ENCODE measurements at places on chromosomes 6 and 20.

GRCh38 chr6:127816643-127817042 lies 84.2 kb downstream of the THEMIS start:
- H3K36me3 ChIP-seq = no peaks in the 10 kb centered on the region
- no peak overlapping the region for H3K4me3 ChIP-seq
- no peak overlapping the region for H3K27ac ChIP-seq

DNA sequence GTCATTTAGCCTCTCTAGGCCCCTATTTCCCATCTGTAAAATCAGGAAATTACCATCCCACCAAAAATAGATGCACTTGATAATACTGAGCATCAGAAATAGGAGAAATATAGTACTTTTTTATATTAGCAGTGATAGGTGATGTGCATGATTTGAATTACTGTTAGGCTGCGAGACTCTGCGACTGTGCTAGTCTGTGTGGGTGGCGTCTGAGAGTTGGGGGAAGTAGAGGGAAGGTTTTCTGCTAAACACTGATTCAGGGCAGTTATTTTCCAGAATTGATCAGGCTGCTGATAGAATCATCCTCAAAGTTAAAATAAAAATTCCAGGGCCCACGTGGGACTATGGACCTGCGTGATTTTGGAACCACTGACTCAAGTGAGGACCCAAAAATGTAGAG lies 60.4 kb upstream of the ARMH2 start:
- H3K27ac ChIP-seq = no peak overlapping the region
- H3K4me3 ChIP-seq = no peak overlapping the region
- no peak for DNase-seq
- H3K36me3 ChIP-seq = no peaks in the 10 kb centered on the region
- peaks cover 6% of the 10 kb centered on the region for H3K4me1 ChIP-seq

GRCh38 chr6:1070085-1070521 lies 241.8 kb upstream of the FOXQ1 start:
- peak; percentile 48 for DNase-seq
- no peaks in the 10 kb centered on the region for H3K36me3 ChIP-seq
- peaks cover under 1% of the 10 kb centered on the region for H3K27me3 ChIP-seq
- H3K4me3 ChIP-seq = no peak overlapping the region

- no peaks in the 10 kb centered on the region for H3K27me3 ChIP-seq
- no peak overlapping the region for H3K4me3 ChIP-seq
- no peak overlapping the region for H3K27ac ChIP-seq
- peaks cover 3% of the 10 kb centered on the region for H3K36me3 ChIP-seq
- peaks cover 45% of the 10 kb centered on the region for H3K4me1 ChIP-seq
These were observed 31.1 kb upstream of the SLC35D3 start for GRCh38 chr6:136890986-136891385.

DNA sequence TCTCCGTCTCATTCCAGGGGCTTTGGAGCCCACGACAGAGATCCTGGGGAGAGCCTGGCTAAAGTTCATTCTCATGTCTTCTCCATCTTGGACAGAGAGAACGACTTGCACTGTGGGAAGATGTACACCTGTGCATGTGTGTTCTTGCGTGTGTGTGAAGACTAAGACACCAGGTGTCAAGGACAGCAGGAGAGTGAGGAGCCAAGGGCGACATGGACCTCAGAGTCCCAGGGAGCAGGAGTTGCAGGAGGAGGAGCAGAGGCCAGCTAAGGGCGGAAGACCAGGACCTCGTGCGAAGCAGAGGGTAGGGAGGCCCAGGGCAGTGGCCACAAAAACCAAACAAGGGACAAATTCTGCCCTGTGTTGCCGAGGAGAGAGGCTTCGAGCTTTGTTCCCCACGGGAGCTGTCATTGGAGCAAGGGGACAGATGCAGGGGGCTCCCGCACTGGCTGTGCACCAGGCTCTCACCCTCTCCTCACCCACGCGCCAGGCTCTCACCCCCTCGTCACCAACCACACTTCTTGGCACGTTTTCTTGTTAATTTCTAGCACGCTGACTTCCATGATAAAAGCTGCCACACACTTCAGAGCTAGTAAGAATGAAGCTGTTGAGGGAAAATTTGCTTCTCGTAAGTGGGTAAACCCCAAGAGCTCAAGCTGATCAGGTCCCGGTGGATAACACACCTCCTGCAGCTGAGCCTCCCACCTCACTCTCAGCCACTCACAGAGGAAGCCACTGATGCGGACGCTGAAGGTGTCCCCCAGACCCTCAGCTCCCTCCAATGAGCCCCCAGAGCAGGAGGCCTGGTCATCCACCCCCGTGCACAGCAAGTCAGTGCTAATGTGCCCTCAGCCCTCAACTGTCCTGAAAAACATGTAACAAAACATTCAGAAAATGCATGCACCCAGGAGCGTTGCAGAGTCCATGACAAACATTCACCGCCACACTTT lies 62.6 kb downstream of the DLL1 start:
- no peak overlapping the region for H3K27ac ChIP-seq
- H3K36me3 ChIP-seq = no peaks in the 10 kb centered on the region
- peaks cover 46% of the 10 kb centered on the region for H3K4me1 ChIP-seq

DNA sequence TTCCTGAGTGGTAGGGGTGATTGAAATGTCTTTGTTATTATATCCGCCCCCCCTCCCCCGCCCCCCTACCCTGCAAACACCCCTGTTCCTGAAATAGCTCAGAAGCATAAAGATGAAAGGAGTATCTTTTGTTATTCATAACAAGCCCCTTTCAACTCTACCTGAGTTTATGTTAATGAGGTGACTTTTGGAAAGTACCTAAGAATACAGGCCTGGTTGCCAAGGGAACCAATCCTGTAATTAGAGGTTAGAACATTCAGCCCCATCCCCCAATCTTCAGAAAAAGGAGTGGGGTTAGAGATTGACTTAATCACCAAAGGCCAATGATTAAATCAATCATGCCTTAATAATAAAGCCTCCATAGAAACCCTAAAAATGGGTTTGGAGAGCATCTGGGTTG lies 979.2 kb upstream of the GJE1 start:
- H3K4me1 ChIP-seq = peaks cover 4% of the 10 kb centered on the region
- H3K27ac ChIP-seq = no peak overlapping the region
- H3K36me3 ChIP-seq = no peaks in the 10 kb centered on the region
- no peaks in the 10 kb centered on the region for H3K27me3 ChIP-seq

DNA sequence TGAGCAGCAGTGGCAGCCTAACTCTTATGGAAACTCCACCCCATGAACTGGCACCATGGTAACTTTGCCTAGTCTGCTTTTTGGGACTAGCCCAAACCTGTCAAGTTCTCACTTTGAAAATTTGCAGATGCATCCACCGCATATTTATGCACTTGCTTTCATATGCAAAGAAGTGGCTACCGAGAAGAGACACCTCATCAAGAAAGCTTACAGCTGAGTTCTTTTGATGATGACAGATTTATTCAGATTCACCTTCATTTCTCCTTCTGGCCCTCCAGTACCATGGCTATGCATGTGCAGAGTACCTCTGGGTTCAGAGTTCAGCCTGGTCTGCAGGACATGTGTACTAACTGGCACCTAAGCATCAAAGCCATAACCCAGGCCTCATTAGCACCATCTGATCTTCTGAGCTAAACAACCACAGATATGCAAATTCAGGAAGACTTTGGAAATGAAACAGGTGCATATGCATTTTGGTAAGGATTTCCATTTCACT lies 154.3 kb upstream of the TENT5A start:
- H3K27me3 ChIP-seq = no peaks in the 10 kb centered on the region
- H3K36me3 ChIP-seq = peaks cover 2% of the 10 kb centered on the region
- H3K4me1 ChIP-seq = peaks cover under 1% of the 10 kb centered on the region
- no peak overlapping the region for H3K4me3 ChIP-seq

DNA sequence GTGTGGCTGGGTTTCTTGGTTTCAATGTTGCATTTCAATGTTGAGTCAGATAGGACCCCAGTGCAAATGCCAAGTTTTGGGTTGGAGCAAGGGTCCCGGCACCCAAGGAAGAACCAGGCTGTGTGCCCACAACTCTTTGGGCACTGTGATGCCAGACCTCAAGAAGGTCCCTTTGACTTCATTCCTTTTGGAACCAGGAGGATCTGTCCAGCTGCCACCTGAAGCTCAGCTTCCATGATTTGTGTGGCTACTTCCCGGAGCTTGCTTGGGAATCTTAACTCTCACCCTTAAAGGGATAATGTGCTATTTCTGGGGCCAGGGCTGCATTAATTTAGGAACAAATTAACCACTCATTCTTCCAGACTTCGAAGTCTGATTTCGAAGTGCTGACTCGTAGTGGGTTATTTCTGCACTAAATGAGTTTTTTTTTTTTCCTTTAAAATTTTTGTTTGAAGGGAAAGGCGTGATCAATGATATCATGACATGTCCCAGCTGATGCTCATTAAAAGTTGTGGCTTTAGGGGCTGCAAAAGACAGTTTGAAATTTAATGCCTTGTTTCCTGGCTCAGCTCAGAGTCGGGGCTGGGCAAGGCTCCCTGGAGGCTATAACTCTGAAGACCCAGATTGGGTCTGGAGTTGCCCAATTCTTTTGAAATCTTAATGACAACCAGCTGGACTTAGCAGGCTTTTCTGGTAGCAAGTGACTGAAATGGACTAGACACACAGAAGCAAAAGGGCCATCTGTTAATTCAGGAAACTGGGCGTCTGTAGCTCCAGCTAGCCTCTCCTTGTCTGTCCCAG lies 24.0 kb upstream of the PHACTR3 start:
- H3K36me3 ChIP-seq = no peaks in the 10 kb centered on the region
- no peak for DNase-seq
- H3K27ac ChIP-seq = no peak overlapping the region
- no peak overlapping the region for H3K4me3 ChIP-seq

- H3K27me3 ChIP-seq = no peaks in the 10 kb centered on the region
- no peak for DNase-seq
- H3K4me3 ChIP-seq = no peak overlapping the region
- peaks cover 3% of the 10 kb centered on the region for H3K4me1 ChIP-seq
- H3K36me3 ChIP-seq = no peaks in the 10 kb centered on the region
- no peak overlapping the region for H3K27ac ChIP-seq
These were observed 562.3 kb downstream of the DHX35 start for GRCh38 chr20:39524371-39524911.

DNA sequence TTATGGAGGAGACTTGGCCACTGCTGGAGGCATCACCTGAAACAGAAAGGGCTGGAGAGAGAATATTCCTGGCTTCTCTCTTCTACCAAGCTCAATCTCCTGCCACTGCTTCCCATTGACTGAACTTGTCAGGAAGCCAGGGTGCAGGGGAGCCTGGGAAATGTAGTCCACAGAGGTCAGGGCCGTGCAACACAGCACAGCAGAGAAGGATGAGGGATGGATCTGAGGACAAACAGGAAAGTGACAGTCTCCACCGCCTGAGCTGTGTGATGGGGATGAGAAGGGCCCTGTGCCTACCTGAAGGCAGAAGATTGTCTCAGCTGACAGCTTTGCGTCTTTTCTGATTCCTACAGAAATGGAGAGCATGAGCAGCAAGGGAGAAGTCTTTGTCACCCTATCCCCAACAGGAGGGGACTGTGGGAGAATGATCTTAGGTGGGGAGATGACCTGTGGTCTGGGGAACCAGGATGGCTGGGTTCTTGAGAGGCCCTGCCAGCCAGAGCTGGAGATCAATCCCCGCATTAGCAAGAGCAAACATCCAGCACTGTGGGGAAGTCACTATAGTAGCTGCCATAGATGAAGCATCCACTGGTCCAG lies 114.2 kb downstream of the SNX5 start:
- DNase-seq = no peak
- no peaks in the 10 kb centered on the region for H3K27me3 ChIP-seq
- H3K36me3 ChIP-seq = no peaks in the 10 kb centered on the region
- H3K4me3 ChIP-seq = no peak overlapping the region

GRCh38 chr20:34948030-34948429 lies 7.6 kb downstream of the GSS start:
- H3K27me3 ChIP-seq = no peaks in the 10 kb centered on the region
- DNase-seq = no peak
- H3K27ac ChIP-seq = no peak overlapping the region
- no peak overlapping the region for H3K4me3 ChIP-seq

DNA sequence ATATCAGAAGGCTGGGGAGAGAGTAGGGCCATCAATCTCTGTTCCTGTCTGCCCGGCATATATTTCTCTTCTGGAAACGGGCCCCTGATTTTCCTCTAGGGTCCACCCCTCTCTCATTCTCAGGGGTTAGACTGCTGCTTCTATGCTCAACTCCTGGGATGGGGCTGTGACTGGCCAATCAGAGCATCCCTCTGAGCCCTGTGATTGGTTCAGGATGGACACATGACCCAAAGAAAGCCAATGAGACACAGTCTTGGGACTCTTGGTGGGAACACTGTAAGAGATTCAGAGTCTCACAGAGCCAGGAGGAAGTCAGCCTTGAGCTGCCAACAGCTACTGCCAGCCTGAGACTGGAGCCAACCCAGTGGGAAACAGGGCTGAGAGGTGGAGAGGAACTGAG lies 31.0 kb upstream of the KCNB1 start:
- no peak for DNase-seq
- no peak overlapping the region for H3K4me3 ChIP-seq
- no peak overlapping the region for H3K27ac ChIP-seq
- peaks cover 4% of the 10 kb centered on the region for H3K4me1 ChIP-seq
- peaks cover 32% of the 10 kb centered on the region for H3K36me3 ChIP-seq

DNA sequence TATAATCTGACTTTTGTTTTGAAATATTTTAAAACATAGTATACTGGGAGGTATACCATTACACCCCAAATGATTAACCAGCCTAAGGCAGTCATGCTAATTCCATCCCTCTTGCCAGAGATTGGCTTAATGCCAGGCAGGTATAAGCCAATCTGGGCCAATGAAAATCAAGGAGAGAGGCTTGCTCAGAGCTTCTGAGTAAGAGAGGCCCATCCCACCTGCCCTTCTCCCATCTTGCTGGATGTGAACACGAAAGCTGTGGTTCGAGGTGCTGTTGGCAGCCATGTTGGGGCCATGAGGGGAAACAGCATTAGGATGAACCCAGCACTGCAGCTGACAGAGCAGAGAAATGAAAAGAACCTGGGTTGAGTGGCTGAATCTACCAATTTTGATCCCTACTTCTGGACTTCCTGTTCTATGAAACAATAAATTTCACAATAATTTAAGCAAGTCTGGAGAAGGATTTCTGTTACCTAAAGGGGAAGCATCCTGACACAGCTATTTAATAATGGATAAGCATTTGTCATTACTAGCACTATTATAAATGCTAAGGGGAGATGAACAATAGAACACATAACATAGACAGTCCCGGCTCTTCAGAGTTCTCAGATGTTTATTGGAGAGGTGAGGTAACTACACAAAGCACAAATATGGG lies 152.3 kb downstream of the CDC5L start:
- peaks cover 6% of the 10 kb centered on the region for H3K4me1 ChIP-seq
- H3K36me3 ChIP-seq = no peaks in the 10 kb centered on the region
- peaks cover 10% of the 10 kb centered on the region for H3K27me3 ChIP-seq

DNA sequence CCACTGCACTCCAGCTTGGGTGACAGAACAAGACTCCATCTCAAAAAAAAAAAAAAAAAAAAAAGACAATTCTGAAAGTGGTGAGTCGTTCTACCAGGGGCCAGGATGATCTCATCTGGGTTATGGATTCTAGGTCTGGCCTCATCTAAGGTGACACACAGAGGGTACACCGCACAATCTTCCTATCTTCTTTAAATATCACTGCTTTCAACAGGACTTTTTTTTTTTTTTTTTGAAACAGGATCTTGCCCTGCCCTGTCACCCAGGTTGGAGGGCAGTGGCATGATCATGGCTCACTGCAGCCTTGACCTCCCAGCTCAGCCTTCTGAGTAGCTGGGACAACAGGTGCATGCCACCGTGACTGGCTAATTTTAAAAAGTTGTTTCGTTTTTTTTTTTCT lies 67.7 kb downstream of the SLC16A10 start:
- H3K36me3 ChIP-seq = peaks cover 10% of the 10 kb centered on the region
- DNase-seq = no peak
- H3K27ac ChIP-seq = no peak overlapping the region
- no peaks in the 10 kb centered on the region for H3K27me3 ChIP-seq

All from mesothelial cell of epicardium (in vitro differentiated cells).